Foreskin fibroblast (primary cell): ENCODE measurements at places on chromosomes 3 and 15.

GRCh38 chr15:90241343-90242192 lies 7.6 kb downstream of the GDPGP1 start:
- no peak for DNase-seq

DNA sequence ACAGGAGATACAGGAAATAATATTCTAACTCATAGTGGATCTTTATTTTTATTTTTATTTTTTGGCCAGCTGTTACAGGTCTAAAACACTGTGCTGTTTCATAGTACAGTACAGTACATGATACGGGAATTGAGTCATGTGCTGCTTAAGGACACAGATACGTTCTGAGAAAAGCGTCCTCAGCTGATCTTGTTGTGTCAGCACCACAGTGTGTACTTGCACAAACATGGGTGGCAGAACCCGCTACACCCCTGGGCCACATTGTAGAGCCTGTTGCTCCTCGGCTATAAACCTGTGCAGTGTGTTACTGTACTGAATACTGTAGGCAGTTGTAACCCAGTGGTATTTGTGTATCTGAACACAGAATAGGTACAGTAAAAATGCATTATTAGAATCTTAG lies 183.4 kb downstream of the OR4M2 start:
- no peak for DNase-seq

- no peak for DNase-seq
Measured at GRCh38 chr3:194620196-194620595, 13.0 kb downstream of the TMEM44 start.

- no peak for DNase-seq
Measured at GRCh38 chr3:19749448-19750017, 184.5 kb downstream of the EFHB start.

GRCh38 chr3:153640689-153641665 lies 479.0 kb downstream of the RAP2B start:
- DNase-seq, result no peak

GRCh38 chr3:55402886-55403609 lies 84.1 kb downstream of the WNT5A start:
- peak; percentile 43 for DNase-seq

DNA sequence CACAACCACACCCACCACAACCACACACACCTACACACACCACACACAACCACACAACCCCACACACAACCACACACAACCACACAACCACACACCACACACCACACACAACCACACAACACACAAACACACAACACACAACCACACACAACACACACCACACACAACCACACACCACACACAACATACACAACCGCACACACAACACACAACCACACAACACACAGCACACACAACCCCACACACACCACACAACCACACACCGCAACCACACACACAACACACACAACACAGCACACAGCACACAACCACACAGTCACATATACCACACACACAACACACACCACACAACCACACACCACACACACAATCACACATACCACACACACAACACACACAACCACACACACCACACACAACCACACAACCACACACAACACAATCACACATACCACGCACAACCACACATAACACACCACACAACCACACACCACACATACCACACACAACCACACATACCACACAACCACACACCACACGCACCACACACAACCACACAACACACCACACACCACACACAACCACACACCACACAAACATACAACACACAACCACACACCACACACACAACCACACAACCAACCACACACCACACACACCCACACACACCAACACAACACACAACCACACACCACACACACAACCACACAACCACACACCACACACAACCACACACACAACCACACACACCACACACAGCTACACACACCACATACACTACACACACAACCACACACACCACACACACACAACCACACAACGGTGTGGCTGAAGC lies 23.7 kb downstream of the CPN2 start:
- DNase-seq, result no peak

DNA sequence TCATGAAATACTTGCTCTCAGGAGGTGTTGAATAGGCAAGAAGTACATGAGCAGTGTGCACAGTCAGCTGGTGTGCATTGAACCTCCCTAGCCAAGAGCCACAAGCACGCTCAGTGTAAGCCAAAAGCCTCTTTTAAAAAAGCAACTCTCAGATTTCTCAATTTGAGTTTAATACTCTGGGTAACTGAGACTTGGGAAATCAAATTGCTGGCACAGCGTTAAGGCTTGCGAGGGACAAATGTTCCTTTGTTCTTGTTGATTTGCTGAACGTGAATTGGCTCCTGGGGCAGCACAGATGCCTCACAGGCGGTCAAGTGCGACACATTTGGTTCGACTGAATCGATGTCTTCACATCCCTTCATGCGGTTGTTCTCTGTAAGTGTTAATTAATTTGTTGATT lies at the start of gene FAM240A:
Gene FAM240A, plus strand, starts transcription at position 202 of the 400 bp plus-strand sequence. Its CDS starts 159 bp downstream, at position 361.
- DNase-seq, result peak; percentile 22

DNA sequence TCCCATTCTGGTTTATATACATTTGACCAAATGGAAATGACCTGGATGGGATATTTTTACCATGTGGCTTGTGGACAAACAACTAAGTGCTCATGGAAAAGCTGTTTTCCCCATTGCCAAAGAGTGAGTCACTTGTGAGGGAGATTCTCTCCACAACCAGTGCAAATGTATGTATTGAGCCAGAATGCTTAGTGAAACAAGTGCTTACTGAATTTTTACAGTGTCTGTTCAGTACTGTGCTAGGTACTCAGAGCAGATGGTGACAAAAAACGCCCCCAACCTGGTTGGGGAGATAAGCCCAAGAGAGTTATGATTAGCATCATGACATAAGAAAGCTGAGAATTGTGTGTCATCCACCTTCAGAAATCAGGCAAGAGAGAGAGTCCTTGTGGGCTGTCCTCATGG lies 2.3 kb downstream of the CHP1 start:
- peak; percentile 84 for DNase-seq

DNA sequence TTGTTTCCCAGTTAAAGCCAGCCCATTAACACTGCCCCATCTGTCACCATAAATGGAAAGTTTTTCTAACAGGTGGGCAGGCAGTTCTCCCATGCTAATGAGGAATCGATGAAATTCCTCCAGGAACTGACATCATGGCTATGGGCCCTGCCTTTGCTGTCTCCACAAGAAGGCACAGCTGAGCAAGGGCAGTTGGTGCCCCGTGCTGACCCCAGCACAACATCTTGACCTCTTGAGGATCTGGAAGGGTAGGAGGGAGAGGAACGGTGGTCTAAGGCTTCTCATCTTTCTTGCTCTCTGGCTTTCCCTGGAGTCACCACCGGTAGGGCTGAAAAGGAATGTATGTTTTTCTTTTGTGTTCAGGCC lies 46.7 kb downstream of the CHCHD6 start:
- no peak for DNase-seq

DNA sequence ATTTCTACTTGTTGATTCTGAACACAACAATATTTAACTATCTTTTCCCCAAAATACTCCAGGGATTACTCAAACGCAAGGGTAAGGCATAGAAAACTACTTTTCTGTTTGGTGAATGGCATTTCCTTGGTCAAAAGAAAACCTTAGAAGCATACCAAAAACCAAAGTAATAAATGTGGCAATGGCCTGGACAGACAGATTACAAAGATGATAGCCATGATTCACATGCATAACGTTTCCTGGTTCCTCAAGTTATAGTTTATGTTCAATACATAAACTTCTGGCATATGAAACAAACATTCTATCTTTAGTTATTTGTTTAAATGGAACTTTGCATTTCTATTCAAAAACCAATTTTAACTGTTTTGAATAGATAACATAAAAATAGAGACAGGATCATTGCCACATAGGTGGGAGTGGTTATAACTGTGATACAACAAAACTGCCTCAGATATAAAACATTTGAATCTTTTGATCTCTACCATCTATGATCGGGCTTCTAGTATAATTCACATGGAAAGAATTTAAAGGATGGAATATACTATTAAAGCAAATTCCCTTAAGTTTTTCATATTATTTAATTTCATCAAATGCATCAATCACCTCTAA lies 32.1 kb downstream of the FOXP1 start:
- DNase-seq, result peak; percentile 55

- DNase-seq, result no peak
Measured at GRCh38 chr15:71810256-71811035, at the start of gene NR2E3. NR2E3 (plus strand) TSS chr15:71810554; CDS start chr15:71810744, 190 bp downstream.

- DNase-seq, result no peak
Measured at GRCh38 chr15:93165734-93166470, 76.9 kb upstream of the RGMA start.

DNA sequence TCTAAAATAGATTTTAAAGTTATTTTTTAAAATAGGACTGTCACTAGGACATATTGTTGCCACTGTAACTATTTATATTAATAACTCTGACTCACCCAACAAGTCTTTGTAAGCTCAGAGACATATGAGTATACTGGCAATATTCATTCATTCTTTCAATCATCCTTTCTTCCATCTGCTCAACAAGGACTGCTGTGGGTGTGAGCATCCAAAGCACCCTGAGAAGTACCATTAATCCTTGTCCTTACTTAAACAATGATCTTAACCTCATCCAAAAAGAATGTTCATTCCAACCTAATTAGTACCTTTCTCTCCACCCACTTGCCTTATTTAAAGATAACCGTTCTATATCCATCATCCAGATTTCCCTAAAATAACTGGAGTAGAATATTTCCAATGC lies 94.2 kb upstream of the PPP2R3A start:
- DNase-seq, result no peak

DNA sequence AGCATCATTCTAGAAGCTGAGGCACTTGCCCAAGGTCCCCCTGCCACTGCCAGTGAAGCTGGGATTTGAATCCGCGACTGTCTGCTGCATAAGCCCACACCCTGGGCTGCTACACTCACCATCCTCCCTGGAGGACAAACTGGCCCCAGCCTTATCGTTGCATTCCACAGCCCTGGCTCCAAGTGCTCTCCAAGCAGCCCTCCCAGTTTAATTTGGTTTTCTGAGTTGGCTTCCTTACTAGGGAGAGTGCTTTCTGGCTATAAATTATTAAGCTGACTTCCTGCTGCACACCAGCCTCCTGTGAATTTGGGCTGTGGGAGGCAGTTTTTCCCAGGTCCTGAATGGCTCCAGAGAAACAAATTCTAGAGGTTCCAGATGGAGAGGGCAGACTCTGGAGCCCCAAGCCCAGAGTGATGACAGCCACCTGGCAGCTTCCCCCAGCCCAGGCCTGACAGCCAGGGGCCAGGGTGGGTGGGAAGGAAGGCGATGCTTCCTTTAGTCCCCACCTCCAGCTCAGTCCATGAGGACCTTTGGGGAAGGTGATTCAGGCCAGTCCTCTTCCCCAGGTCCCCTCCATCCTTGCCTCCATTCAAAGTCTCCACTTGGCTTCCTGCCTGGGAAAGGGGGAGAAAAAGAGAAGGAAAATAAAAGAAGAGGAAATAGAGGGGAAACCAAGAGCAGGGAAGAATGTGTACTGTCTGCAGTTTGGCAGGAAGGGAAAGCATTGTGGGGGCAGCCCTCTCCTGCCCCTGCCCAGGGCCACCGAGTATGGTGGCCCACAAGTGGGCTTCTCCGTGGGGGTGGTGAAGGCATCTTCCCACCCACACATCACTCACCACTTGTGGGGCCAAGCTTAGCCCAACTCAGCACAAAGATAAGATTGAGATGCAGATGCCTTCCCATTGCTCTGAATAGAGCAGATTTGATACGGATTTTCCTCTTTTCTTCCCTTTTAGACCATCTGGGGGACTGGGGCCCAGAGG lies 69.6 kb downstream of the SEMA5B start:
- DNase-seq, result no peak

DNA sequence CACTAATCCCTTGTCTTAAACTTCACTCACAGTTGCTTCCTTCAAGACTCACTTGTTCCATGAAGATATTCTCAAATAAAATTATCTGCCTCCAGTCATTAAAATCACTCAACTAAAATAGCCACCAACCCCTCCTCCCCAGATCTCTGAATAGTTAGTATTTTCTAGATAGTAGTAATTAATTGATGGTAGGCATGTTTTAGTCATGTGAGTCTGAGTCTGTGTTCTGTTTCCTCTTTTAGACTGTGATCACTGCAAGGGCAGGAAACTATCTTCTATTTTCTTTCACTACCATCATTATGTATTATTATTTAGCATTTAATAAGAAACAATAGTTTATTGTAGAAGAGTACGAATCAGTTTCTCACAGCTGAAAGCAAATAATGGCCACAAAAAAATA lies 1080.5 kb downstream of the IGSF11 start:
- no peak for DNase-seq

- DNase-seq, result no peak
Measured at GRCh38 chr15:66654739-66655375, 47.2 kb upstream of the SMAD6 start.

- DNase-seq, result no peak
Measured at GRCh38 chr15:65372787-65373067, 5.1 kb downstream of the IGDCC3 start.

GRCh38 chr15:50128266-50128665 lies 9.2 kb upstream of the ATP8B4 start:
- peak; percentile 15 for DNase-seq

- DNase-seq, result no peak
Measured at GRCh38 chr3:111746772-111747171, 112.3 kb upstream of the PHLDB2 start.

DNA sequence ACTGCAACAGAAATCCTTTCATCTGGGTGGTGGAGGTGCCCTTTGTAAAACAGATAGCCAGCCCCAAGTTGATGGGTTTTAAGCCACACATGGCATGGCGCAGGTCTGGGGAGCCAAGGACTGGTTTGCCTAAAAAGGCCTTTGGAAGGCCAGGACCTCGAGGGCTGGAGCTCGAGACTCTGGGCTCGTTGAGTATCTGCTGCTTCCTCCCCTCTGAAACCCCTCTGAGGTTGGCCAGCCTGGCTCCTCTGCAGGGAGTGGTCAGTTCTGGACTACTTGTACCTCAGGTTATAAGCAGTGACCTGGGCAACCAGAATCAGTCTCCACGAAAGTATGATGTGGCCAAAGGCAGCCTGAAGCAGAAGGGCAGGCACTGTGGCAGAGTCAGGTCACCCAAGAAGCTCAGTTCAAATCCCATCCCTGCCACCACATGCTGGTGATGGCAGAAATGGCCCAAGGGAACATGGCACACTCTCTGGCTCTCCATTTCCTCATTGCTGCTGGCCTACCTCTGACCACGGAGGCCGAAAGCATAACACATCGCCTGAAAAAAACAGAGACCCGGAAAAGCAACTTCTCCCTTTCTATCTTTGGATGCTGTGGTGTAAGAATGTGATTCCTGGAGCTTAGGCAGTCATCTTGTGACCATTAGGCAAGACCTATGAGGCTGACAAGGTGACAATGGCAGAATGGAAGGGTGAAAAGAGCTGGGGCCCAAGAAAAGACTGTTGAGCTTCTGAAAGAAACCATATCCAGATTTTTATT lies 51.2 kb downstream of the WNT7A start:
- no peak for DNase-seq
